ENCODE measurements at places on chromosomes 2 and 18. TPM values are rescaled to one million over a fixed set of nuclear protein-coding genes. Genes with fewer than 3 reads are reported as not detected.

DNA sequence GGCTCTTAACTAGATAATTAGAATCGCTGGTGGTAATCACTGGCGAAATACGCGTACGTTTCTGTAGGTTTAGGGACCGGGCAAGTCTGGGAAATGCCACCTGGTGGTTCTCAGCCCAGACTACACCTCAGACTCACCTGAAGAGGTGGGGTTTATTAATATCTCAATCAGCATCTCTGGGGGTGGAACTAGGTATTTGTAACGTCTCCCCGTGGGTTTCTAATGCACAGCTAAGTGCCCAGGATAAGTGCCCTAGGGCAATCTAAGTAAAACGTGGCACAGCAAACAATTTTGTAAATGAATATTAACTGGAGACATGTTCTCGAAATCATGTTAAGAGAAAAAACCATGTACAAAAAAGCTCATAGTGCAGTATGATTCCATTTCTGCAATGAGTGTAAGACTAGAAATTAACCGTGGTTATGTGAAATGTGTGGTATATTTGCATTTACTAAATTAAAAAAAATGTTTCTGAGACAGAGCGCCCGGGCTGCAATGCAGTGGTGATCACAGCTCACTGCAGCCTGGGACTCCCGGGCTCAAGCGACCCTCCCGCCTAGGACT lies 760 bp upstream of the CNOT11 start:
- DNase-seq, result no peak

GRCh38 chr2:189217541-189217940 lies 38.0 kb upstream of the COL5A2 start:
- DNase-seq, result no peak

- no peak for DNase-seq
Observed at GRCh38 chr2:157432475-157433106, 11.3 kb downstream of the CYTIP start.

DNA sequence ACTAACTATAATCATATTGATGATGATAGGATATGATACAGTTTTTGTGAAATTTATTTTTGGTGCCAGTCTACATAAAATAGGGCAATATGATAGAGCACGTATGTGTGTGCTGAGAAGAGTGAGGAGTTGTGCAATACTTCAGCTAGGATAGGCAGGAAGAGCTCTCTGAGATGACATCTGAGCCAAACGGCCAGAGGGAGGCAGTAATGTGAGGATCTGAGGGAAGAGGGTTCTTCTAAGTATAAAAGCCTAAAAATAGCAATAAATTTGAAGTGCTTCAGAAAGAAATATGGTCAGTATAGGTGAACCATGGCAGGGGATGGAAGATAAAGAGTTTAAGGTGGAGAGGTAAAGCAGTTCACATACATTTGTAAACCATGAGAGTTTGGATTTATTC lies 102.5 kb downstream of the OLA1 start:
- DNase-seq, result no peak

- no peak for DNase-seq
Observed at GRCh38 chr18:62464266-62464665, 58.6 kb upstream of the ZCCHC2 start.

GRCh38 chr2:86011449-86011941 lies 94.2 kb downstream of the POLR1A start:
- no peak for DNase-seq

DNA sequence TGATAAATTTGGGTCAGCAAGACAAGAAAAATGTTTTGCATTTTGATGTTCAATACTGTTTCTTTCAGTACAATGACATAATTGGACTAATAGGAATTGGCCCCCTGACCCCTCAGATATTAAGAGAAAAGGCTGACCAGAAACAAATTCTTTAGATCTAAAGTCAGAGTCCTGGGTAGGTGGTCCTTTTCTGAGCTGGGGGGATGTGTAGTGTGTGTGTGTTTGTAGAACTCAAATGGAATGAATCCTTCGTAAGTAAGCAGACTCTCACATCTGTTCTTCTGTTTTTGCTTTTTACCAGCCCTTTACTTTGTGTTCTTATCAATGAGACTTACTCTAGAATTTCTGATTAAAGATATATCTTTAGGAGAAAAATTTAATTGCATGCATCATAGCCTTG lies 327.7 kb downstream of the TGIF1 start:
- DNase-seq, result no peak

DNA sequence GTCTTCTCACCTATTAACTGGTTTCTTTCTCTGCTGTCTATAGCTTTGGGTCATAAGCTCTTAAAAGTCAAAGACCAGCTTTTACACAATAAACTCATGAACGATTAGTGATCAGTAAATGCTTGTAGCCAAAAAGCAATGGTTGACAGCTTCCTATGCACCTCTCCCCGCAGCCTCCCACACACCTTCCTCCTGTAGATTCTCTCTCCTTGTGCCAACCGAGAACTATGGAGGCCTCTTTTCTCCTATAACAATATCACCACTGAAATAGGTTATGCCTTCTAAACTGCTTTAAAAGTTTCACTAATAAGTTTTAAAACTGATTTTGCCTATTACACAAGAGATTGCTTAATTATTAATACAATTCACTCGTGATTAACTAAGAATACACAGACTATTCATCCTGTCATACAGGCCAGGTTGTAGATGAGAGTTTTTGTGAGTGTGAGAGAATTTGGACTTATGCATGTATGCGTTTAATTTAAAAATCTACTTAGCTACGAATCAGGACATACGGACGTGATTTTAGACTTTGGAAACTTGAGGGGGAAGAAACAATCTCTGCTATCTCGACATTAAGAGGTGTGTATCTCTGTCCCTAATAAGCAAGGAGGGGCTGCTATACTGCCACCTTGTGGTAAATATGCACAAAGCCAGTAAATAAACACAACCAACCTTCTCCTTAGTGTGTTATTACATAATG lies 229.1 kb upstream of the RBBP8 start:
- DNase-seq, result no peak

GRCh38 chr2:47735136-47735869 lies 47.6 kb upstream of the MSH6 start:
- DNase-seq, result peak; percentile 40

- DNase-seq, result no peak
Observed at GRCh38 chr2:101521487-101521886, 46.6 kb upstream of the RFX8 start.

GRCh38 chr2:196249860-196250259 lies 78.5 kb upstream of the STK17B start:
- DNase-seq, result no peak

DNA sequence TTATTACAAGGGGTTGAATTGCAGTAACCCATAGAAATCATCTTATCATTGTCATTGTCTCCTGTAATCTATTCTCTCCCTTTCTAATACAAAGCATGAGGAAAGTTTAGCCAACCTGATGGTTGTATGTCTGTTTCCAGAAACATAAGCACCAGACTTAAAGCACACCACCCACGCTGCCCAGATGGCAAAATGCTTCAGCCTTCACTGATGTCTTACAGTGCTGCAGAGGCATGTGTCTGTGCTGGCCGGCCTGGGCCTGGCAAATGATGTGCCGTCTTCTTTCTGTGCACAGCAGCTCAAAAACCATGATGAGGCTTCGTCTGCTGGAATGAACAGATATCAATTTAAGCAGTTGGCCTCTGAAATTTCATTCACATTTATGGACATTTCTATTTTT lies 443.0 kb upstream of the RGPD4 start:
- DNase-seq, result no peak

GRCh38 chr2:222427646-222428301 lies 3.4 kb downstream of the SGPP2 start:
- no peak for DNase-seq

DNA sequence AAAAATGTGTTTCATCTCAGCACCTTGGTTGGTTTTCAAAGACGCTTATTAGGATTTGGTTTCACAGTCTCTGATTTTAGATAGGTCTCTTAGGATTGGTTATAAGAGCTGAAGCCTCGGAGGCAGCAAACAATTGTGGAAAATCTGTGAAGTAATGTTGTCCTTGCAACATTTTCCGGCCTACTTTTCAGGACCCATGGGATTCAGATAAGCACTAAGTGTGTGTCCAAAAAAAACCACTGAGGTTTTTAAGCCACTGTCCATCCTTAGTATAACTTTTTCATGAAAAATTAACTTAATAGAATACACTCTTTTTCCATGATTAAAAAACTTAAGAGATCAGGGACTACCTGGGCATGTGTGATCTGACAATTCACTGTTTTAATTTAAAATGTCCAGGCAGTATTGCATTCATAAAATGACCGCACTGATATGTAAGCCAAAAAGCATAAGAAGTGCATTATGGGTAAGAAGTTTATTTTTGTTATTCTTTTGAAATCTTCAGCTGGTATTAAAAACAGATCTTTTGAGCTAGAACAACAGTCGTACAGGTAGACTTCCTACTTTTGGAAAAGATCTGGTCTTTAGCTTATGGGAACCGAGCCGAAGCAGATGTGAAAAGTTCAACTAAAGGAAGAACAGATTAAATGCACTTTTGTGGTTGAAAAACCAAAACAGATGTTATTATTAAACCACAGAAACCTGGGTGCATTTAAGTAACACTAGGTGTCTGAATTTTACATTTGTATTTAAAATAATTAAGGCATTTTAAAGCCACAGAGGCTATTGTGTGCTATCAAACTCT lies 479.4 kb upstream of the ZEB2 start:
- DNase-seq, result no peak

DNA sequence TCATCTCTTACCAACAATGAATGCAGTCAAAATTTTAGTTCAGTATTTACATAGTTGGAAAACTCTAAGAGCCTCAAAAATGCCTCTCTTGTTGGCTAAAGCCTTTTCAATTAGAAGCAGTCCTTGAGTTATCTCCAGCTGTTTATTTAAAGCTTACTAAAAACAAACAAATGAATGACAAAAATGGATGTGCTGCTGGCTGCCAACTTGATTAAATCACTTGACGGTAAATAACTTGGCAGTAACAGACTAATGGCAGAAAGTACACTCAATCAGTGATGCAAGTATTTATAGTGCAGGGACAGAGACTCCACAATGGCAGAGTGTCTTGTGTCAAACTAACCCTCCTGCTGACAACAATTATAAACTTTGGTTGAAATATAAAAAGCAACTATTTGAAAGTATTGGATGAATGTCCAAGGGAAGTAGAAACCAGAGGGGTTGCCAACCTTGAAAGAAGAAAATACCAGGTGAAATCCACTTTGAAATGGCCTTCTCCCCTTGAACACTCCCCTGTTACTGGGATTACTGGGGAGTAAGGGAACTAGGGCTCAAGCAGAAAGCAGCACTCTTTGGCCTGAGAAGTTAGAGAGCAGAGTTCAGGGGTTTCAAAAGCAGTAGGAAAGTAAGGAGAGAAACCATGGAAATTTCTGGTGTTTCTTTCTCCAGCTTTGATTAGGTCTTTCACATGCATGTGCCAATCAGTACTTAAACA lies 245.2 kb upstream of the SPHKAP start:
- DNase-seq, result no peak

- no peak for DNase-seq
Observed at GRCh38 chr2:12979066-12979465, 262.3 kb downstream of the TRIB2 start.

GRCh38 chr2:138086576-138086975 lies 122.3 kb downstream of the HNMT start:
- peak; percentile 20 for DNase-seq

DNA sequence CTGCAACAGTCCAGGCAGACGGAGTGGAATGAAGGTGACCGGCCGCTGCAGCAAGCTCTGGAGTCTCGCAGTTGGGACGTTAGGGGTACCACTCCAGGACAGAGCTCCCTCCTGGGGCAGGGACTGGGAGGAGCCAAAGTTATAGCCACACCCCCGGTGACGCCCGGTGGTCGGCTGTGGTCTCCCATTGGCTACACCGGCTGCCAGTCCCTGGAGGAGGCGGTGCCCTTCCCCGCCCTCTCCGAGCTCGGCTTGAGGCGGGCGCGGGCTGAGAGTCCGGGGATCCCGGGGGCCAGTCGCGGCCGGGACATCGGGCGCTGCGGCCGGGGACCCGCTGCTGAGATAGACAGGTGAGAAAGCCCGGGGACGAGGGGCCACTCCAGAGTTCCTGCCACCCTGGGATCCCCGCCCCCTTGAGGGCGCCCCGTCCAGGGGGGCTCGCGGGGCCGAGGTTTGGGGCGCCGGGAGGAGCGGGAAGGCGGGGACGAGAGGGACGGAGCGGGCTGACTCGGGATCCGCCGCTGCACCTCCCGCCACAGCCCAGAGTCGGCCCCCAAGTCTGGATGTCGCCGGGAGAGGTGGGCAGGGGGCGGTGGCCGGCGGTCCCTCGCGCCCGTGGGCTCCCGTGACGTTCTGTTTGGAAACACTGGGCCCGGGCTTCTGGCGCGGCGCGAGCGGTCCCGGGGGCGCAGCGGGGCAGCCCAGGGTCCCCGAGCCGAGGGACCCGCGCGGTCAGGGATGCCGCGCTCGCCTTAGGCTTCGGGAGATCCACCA lies at the start of gene PLEKHH2:
Gene PLEKHH2 (plus strand): TSS at position 231 of the 774 bp plus-strand sequence. CDS start 7,414 bp downstream, outside the sequence.
- DNase-seq, result peak; percentile 55

DNA sequence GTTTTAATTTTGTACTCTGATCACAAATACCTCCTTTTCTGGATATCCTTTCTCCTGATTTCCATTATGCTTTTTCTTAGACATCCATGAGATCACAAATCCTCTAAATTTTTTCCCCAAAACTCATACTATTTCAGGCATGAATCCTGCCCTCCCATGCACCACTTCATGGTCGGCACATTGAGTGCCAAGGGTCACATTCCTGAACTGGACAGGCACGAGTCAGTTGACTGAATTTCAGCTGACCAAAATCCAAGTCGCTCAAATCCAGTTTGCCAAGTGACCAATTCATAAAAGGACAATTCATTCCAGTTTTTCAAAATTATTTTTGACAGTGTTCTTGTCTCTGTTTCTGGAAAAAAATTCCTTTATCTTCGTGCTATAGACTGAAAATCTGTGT lies 22.1 kb downstream of the DYNAP start:
- no peak for DNase-seq

GRCh38 chr2:127650041-127650784 lies 4.3 kb downstream of the GPR17 start:
- no peak for DNase-seq

DNA sequence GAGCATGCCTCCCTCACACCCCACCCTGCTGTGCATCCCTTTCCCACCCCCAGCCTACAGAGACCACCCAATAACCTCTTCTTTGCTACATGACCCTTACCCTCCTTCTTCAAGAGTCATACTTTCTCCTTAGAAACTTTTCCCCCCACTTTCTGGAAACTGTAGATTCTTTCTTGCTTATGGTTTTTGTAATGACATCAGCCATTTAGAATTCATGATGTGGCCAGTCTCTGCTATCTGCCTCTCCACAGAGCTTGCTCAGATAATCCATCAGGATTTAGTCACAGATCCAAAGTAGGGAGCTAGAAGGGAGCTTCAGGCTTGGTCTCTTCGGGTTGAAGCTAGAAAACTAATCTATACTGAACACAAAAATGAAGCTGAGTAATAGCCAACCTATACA lies 36.5 kb downstream of the GALM start:
- DNase-seq, result no peak

ZFAND2B gene
- 21.0 TPM for polyA plus RNA-seq

ANKRD29 gene
- 4.0 TPM for polyA plus RNA-seq

FLACC1 gene
- 1.4 TPM for polyA plus RNA-seq

SIGLEC15 gene
- 0.28 TPM for polyA plus RNA-seq

SLC30A3 gene
- 0.85 TPM for polyA plus RNA-seq

TNFAIP6 gene
- polyA plus RNA-seq, result 12.2 TPM

DSG4 gene
- polyA plus RNA-seq, result not detected

HOXD9 gene
- polyA plus RNA-seq, result 7.6 TPM

CHPF gene
- polyA plus RNA-seq, result 50.8 TPM

ATP6V1B1 gene
- 2.1 TPM for polyA plus RNA-seq
